ENCODE measurements at places on chromosomes 3 and 15.

- no peak for DNase-seq
Observed at GRCh38 chr3:156602424-156602823, 47.5 kb upstream of the SSR3 start.

GRCh38 chr3:172557515-172558220 lies 34.4 kb upstream of the TNFSF10 start:
- DNase-seq, result no peak

GRCh38 chr3:55440104-55440708 lies 46.9 kb downstream of the WNT5A start:
- no peak for DNase-seq

DNA sequence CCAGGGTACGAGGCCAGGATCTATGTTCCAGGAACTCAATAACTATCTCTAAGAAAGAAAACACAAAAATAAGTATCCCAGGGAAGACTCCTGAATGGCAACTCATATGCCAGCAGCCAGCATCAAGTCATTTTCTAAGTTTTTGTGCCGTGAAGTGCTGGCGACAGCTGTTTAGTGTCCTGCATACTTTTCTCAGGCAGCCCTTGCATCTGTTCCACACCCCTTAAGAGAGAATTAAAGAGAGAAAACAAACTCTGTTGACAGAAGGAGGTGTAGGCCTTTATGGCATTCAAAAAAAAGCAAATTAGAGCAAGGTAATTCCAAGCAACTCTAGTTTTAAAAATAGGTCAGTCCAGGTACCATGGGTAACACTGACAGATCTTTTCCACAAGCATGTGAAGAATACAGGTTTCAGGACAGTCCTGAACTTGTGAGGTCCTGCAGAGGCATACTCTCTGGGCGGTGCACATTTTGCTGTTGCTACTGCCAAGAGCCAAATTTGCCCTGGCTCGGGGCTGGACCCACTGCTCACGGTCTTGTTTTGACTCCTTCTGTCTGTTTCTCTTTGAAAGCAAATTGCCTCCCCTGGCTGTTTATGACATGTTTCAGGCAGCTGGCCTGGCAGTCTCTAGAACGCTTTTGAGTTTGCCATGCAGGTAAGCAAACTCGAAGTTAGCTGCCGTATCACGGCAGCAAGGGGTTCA lies 252.1 kb upstream of the ADAMTS9 start:
- no peak for DNase-seq

- no peak for DNase-seq
Observed at GRCh38 chr3:24151594-24151993, 206.5 kb downstream of the NR1D2 start.

DNA sequence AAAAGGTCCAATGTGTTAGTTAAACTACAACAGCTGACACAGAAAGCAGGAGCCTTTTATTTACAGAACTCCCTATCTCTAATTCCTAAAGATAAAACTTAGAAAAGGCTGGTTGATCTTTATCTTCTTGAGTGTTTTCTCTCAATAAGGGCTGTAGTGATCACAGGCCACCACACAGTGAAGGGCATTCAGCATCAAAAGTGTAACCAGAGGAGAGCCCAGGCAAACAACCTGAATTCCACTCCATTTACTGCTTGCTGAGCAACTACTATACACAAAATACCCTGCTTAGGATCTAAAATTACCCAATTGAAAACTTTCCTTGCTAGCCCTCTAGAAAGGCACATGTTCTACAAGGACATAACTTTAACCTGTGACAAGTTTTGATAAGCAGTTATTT lies 122.7 kb downstream of the MEIS2 start:
- DNase-seq, result no peak

DNA sequence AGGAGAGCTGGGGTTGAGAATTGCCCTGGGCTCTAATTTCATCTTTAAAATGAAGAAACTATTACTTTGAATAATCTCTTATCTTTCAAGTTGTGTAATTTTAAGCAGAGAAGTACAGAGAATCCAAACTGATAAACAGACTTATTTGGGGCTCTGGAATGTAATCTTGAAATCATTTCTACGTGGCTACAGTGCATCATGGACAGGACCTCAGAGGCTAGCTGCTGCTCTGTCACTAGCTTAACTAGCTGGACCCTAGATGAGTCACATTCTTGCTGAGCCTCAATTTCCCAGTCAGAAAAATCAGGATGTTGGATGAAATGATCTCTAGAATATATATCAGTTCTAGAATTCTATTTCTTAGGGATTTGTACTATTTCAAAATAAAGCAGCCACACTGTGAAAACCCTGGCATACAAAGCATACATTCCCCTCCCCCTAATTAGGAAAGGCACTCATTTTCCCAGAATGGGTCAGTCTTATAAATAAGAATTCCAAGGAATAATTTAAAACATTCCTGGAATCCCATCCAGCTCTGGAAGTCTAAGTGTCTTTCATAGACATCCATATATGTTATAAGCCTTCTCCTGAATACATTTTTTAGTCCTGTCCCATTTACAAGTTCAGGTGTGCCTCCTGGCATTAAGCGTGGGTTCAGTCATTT lies 47.2 kb downstream of the RASGRP1 start:
- DNase-seq, result no peak

GRCh38 chr3:35401671-35402070 lies 237.7 kb upstream of the ARPP21 start:
- DNase-seq, result no peak

GRCh38 chr15:34275154-34275553 lies 50.3 kb downstream of the EMC4 start:
- no peak for DNase-seq

DNA sequence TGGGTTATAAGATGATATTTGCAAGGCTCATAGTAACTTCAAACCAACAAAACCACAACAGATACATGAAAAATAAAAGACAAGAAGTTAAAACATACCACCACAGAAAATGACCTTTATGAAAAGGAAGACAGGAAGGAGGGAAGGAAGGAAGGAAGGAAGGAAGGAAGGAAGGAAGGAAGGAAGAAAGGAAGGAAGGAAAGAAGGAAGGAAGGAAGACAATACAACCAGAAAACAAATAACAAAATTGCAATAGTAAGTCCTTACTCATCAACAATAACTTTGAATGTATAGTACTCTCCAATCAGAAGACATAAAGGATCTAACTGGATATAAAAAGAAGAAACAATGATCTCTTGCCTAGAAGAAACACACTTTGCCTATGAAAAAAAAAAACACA lies 287.4 kb upstream of the DCBLD2 start:
- DNase-seq, result no peak

DNA sequence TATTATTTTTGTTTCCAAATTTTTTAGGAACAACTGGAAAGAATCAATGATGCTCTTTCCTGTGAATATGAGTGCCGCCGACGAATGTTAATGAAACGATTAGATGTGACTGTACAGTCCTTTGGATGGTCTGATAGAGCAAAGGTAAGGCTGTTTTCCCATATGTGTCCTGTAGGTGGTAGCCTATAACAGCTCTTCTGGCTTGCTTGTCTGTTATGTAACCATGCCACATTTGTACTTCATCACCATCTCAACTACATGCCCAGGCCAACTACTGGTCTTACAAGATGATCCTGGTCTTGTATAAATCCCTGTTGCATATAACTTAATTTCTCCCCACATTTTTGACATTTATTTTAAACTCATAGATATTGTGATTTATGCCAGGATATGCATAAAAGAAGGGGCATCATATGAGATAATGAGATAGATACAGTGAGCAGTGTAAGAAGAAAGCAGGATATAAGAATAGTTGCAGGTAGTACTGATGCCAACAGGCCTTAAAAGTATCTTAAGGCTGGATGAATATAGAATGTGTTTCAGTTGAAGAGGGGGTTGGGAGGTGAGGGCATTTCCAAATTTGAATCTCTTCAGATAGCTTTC lies 20.3 kb downstream of the FAM98B start:
- peak; percentile 76 for DNase-seq

- DNase-seq, result peak; percentile 18
Observed at GRCh38 chr15:90306560-90306959, 41.1 kb downstream of the NGRN start.

DNA sequence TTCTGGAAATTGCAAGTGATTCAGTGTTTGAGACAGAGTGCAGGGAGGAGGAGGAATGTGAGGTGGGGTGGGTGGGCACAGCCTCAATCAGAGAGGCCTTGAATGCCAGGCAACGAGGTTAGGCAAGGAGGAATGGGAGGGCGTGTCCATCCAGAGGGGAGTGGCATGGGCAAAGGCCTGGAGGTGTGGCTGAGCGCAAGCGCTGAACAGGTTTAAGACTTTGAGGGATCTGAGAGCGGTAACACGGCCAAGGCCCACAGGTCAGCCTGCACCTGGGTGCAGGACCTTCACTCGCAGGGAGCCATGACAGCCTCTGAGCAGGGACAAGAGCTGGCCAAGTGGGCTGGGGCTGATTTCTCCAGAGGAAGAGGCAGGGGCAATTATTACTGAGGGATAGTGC lies 125.9 kb downstream of the TPRA1 start:
- no peak for DNase-seq

DNA sequence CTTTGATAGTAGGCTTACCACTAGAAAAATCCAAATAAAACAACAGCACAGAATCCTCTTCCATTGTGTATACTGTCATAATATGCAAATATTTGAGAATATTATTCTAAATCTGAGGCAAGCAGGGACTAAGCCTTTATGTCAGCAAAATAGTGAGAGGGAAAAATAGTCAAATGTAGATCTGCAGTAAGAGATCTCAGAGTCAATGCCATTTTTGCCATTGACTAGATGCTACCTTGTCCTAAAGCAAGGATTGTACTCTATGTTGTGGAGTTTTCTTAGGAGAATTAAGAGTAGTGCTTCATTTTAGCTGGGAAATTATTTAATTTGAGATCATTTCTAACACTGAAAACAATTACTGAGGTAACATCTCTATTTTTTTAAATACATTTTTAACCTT lies 50.2 kb downstream of the IQCH start:
- no peak for DNase-seq

DNA sequence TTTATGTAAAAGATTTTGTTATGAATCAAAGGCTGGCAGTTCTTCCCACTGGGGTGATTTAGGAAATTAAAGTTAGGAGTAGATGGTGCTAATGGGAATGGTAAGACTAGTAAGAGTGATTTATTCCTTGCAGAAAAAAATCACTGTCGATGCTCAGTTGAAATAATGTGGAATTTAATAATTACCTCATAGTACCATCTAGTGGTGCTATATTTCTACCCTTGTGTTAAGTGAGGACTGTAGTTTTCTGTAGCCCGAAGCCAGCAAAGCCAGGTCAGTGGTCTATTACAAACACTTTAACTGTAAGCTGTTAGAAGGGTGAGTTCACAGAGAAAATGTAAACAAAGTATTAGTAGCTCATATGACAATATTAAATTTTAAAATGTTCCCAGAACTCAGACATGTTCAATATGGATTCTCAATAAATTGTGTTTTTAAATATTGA lies 39.5 kb upstream of the GOLGA8J start:
- DNase-seq, result no peak

GRCh38 chr15:83107841-83108181 lies 366 bp downstream of the TM6SF1 start:
- DNase-seq, result no peak

- no peak for DNase-seq
Observed at GRCh38 chr15:81475471-81475870, 101.5 kb upstream of the TMC3 start.

DNA sequence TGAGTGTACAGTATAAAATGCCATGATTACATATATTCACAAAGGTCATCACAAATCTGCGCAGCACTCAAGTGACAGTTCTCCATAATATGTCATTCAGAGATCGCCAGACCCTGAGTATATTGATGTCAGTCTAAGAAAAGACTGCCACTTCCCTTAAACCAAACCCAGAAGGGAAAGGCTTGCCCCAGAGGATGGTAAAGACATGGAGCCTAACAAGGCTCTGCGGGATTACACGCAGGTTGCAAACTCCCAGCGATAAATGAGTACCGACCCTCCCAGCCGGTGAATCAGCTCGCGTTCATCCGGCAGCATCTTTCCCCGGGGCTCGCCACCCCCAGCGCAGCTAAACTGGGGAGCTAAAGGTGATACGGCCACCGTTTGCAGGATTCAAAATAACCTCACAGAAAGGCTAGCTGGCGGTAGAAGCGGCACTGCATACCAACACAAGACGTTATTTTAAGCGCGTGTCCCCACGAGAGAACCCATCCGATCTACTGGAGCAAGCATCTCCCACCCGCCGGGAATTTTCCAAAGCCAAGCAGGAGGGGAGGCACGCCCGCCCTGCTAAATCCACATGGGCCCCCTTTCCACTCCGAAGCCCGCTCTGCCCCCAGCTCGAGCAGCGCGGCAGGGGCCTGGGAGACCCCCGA lies 643 bp downstream of the MYO5A start:
- DNase-seq, result peak; percentile 20

DNA sequence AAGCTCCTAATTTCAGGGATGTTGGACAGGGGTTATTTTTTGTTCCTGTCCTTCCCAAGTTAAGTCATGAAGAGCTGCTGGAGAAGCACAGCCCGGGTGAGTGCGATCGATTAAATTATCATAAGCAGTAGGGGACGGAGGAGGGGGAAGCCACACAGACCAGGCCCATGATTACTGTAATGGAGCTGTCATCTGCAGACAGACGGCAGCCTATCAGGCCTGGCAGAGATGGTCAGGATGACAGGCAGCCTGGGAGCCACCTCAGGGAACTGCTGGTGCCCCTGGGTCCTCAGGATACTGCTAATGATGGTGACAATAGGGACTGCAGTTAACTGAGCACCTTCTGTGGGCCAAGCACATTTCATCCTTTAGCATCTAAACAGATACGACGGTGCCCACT lies 147.7 kb downstream of the RAB11A start:
- DNase-seq, result no peak

DNA sequence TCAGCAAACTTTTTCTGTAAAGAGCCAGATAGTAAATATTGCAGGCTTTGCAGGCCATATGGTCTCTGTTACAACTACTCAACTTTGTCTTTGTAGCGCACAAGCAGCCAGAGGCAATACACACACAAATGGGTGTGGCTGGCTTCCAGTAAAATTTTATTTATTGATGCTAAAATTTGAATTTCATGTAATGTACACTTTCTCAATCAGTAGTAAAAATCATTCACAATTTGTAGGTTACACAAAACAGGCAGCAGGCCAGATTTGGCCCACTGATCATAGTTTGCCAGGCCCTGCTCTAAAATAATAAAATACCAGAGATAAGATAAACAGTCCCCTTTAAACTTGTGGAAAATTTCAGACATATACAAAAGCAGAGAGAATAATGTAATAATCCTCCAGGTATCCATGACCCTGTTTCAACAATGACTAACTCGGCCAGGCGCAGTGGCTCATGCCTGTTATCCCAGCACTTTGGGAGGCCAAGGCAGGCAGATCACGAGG lies 330.3 kb downstream of the SHQ1 start:
- DNase-seq, result no peak

GRCh38 chr3:61257148-61257547 lies 5.9 kb upstream of the FHIT start:
- no peak for DNase-seq

GRCh38 chr15:58312031-58312430 lies 119.8 kb upstream of the LIPC start:
- DNase-seq, result no peak
